ENCODE measurements at places on chromosomes 5 and 9. TPM values are rescaled to one million over a fixed set of nuclear protein-coding genes. Genes with fewer than 3 reads are reported as not detected.

GRCh38 chr5:121899346-121899745 is 47.7 kb downstream of the FTMT start:
- DNase-seq: no peak

Gene FBXO4
- total RNA-seq: 14.0 TPM

- no peak for DNase-seq
Measured at GRCh38 chr5:171010816-171011215, 149.0 kb downstream of the RANBP17 start.

DNA sequence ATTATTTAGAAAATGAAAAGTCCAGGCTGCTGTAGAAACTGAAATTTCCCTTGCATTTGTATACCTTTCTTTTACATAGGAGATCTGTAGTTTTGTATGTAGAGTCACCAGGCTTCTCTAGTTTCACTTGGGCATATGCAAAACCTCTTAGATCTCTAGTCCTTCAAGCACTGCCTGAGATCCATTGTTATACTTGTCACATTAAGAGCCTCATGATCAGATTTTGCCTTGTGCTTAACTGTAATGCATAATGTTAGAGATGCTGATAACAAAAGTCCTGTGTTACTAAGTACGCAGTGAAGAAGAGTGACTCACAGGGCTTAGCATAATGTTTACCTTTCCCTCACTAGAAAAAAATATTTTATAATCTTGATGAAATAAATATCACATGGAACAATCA is 250.2 kb downstream of the CYLC2 start:
- no peak for DNase-seq
